ENCODE measurements at places on chromosomes 1 and 21.

DNA sequence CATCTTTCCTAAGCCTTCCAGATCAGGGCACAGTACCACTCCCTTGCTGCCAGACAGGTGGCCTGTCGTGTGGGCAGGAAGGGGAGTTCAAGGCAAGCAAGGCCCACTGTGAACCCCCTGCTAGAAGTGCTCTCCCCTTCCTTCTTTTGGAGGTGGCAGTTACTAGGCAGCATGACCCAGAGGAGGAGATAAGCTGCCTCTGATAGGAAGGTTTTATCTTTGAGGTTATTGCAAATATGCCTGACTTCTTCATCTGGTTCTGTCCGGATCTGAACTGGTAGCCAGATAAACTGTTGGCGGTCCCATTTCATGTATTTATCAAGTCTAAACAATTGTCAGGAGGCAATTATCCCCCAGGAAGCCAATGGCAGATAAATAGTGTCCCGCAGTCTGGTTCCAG, 198.2 kb upstream of the LMO4 start:
- DNase-seq = no peak

- no peak for DNase-seq
These were observed 289.1 kb upstream of the PLD5 start for GRCh38 chr1:242813490-242814091.

- DNase-seq = no peak
These were observed 14.8 kb upstream of the NCMAP start for GRCh38 chr1:24540906-24541710.

DNA sequence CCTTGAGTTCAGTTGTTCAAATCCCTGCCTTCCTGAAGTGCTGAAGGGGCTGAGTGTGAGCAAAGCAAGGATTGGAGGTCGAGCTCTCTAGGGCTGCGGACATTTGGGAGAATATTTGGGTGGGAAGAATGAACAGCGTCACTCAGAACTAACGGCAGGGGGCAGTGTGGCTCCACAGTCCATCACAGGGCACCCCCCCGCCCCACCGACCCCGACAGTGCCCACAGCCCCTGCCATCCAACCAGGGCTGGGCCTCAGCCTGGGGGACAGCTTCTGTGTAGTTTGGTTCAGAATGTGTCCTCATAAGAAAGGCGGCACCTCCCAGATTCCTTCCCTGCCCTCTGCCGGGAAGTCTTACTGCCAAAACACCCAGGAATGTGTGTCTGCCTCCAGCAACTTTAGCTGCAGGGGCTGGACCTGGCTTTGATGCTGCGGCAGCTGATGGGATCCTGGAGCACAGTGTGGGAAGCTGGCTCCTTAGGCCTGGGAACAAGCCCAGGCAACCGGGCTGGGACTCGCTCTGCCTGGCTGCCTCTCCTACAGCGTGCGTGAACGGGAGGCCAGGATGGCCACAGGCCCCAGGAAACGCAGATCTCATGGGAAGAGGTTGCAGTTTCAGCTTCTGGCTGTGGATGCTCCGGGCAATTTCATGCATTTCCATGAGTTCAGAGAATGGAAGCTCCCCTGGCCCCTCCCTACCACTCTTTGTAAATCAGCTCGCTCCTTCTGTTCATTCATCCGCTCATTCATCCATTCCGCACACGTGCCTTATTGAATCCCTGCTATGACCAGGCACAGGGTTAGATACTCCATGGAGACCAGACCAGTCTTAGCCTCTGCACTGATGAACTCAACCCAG, 104.9 kb upstream of the TMPRSS2 start:
- DNase-seq = peak; percentile 69

DNA sequence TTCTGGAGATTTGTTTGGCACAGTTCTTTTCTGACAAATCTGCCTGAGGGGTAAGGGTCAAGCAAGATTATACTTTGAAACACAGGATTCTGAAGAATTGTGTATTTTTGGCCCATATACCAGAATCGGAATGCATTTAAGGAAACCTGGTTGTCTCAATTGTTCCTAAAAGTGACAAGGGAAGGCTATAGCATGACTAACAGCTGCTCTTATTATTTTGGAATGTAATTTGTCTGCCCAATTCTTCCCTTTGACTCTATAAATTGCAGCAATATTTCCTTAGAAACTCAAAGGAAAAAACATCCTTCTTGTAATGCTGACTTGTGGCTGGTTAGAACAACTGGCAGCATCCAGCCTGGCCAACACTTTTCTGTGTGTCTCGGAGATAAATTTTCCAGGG, 15.8 kb upstream of the VCAM1 start:
- DNase-seq = no peak

GRCh38 chr1:15609631-15610030, 7.6 kb upstream of the DDI2 start:
- no peak for DNase-seq

DNA sequence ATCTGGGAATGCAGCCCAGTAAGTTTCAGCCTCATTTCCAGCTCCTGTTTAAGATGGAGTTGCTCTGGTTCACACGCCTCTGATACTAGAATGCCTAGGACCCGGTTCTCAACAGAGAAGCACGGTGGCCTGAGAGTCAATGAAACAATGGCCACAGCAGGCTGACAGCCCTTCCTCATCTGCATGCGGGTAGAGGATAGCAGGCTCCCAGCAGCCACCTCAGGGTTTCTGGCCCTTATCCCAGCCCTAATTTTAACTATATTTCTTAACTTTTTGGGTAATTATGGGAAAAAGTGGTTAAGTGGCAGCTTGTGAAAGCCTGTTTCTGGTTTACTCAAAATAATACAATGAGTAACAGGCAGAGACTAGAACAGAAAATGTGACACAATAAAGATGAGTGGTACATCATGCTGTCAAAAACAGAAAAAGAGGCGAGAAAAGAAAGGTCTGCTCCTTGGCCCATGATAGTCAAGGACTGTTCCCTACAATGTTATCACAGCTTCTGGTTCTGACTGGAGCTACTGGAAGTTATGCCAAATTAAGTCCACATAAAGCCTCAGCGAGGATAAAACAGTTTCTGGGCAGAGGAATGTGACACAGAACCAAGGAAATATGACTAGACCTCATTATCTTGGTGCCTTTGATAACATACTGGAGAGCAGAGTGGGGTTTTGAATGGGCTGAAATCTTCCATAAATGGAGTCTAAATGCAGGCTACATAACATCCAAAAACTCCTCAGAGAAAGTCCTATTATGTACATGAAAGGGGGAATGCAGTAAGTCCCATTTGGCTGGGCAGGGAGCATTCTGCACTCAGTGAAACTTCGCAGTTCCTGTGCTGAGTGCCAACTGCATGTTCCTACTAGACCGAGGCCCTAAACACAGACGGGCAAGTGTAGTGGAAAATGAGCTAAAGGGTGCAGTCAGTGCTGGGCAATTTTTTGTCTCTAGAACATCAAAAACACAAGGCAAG, 92.1 kb downstream of the NIBAN1 start:
- no peak for DNase-seq

- DNase-seq = no peak
These were observed 64.2 kb upstream of the ADAM30 start for GRCh38 chr1:119960501-119960900.

DNA sequence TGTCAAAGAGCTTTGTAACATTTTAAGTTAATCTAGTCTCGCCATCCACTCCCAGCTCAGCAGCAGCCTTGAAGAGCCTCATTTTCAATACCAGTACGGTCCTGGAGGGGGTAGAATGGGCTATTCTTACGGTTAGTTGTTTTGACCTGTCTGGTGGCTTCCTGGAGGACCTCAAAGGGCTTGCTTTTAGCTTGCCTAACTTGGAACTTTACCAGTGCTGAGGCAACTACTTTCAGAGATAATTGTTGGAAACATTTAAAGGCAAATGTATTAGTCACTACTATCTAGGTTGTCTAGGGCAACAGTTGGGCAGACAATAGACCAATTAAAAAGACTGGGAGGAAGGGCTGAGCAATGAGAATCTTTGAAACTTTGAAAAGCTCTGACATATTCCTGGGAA, 56.0 kb downstream of the TTLL7 start:
- no peak for DNase-seq

- DNase-seq = no peak
These were observed 45.9 kb downstream of the BARHL2 start for GRCh38 chr1:90671251-90671650.

DNA sequence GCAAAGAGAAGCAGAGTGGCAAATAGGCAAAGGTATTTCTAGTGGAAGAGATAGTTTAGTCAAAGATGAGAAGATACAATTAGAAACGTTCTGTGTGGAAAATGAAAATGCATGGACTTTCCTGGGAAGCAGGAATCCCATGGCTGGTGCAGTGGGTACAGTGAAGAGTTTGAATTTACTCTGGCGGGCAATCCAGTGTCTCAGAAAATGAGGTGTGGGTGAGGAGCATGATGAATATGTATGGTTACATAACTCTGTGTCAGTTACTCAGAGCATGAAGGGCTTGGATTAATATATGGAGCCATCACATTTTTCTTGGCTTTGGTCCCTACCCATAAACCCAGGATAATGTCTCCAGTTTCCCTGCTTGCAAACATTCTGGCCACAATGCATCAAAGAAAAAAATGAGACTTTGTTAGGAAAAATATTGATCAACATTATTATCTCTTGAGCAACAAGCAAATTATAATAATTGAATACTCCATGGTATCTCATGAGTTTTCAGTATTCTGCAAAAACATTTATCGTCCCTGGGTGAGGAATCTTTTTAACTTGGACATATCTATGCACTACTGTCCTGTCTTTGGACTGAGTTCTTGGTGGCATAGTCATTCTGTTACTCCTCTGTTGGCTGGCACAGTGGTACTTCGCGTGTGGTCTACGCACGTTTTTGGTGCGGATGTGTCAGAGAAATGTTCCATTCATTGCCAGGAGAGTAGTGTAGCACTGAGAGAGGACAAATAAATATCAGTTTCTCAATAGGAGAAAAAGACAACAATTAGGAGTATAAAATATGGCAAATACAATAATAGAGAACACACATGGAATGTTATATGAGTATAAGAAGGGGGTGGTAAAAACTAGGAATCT, 173.7 kb upstream of the C1orf105 start:
- no peak for DNase-seq

GRCh38 chr1:27548136-27548853, 55.6 kb downstream of the AHDC1 start:
- no peak for DNase-seq

GRCh38 chr1:2379733-2380404, 11.5 kb downstream of the MORN1 start:
- DNase-seq = no peak

GRCh38 chr21:34991366-34991957, 57.6 kb downstream of the RUNX1 start:
- DNase-seq = no peak

GRCh38 chr1:222314839-222315238, 233.1 kb downstream of the HHIPL2 start:
- DNase-seq = no peak

GRCh38 chr1:9110669-9111356, 18.1 kb downstream of the GPR157 start:
- DNase-seq = peak; percentile 71

- DNase-seq = no peak
These were observed 280.3 kb upstream of the POU3F1 start for GRCh38 chr1:38326856-38327255.

- DNase-seq = peak; percentile 10
These were observed 4.7 kb downstream of the TNN start for GRCh38 chr1:175072099-175072951.

DNA sequence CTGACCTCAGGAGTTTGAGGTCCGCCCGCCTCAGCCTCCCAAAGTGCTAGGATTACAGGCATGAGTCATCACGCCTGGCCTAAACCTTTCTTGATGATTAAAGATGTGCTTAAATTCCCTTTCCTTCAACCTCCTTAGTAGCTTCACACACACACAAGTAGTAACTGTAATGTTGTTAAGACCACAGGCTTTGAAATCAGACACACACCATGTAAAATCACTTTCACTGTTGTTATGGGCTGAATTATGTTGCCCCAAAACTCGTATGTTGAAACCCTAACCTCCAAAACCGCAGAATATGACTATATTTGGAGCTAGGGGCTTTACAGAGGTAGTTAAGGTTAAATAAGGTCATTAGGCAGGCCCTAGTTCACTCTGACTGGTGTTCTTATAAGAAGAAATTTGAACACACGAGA, 180.2 kb downstream of the NR5A2 start:
- DNase-seq = no peak

GRCh38 chr1:5685446-5686040, 306.7 kb downstream of the NPHP4 start:
- DNase-seq = no peak

GRCh38 chr21:46018615-46019014, 37.0 kb downstream of the COL6A1 start:
- DNase-seq = no peak

GRCh38 chr21:34722684-34723300, 54.0 kb downstream of the CLIC6 start:
- no peak for DNase-seq

DNA sequence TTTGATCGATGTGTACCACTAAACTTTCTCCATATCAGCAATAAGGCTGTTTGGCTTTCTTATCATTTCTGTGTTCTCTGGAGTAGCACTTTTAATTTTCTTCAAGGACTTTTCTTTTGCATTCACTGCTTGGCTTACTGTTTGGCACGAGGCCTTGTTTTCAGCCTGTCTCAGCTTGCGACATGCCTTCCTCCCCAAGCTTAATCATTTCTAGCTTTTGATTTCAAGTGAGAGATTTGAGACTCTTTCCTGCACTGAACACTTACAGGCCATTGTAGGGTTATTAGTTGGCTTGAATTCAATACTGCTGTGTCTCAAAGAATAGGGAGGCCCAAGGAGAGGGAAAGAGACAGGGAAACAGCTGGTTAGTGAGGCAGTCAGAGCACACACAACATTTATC, 120.6 kb upstream of the KCND3 start:
- DNase-seq = no peak

GRCh38 chr1:220982686-220983085, 103.4 kb downstream of the HLX start:
- no peak for DNase-seq

GRCh38 chr1:55313903-55314302, 98.7 kb upstream of the USP24 start:
- DNase-seq = no peak

DNA sequence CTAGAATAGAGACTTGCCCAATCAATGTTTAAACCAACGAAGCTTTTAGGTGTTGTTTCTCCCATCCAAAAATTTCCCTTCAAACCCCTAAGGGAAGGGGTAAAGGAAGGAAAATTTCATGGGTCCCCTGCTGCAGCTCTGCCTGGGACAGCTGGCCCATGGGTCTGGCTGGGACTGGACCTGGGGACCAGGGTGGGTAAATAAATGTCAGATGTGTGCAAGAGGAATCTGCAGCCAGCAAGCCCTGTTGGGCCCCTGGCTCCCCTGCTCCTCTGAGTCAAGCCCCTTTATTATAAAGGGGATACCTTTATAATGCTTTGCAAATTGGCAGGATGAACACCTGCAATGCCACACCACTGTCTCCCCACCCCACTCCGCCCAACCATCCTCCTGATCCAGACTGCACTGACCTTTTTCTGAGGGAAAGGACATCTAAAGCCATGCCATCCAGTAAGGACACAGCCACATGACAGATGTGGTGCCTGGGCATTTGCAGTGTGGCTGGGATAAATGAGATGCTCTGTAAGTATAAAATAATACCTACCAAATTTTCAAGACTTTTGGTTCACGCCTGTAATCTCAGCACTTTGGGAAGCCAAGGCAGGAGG, 1.9 kb upstream of the TMEM125 start:
- DNase-seq = no peak

- no peak for DNase-seq
These were observed 21.0 kb downstream of the PCSK9 start for GRCh38 chr1:55060133-55060999.

Measured in hippocampal formation (tissue), 2 donors.